SK-N-MC (cell line): ENCODE measurements at places on chromosomes 13 and 19.

- DNase-seq, result no peak
Measured at GRCh38 chr13:72109863-72110262, 242.9 kb upstream of the DACH1 start.

DNA sequence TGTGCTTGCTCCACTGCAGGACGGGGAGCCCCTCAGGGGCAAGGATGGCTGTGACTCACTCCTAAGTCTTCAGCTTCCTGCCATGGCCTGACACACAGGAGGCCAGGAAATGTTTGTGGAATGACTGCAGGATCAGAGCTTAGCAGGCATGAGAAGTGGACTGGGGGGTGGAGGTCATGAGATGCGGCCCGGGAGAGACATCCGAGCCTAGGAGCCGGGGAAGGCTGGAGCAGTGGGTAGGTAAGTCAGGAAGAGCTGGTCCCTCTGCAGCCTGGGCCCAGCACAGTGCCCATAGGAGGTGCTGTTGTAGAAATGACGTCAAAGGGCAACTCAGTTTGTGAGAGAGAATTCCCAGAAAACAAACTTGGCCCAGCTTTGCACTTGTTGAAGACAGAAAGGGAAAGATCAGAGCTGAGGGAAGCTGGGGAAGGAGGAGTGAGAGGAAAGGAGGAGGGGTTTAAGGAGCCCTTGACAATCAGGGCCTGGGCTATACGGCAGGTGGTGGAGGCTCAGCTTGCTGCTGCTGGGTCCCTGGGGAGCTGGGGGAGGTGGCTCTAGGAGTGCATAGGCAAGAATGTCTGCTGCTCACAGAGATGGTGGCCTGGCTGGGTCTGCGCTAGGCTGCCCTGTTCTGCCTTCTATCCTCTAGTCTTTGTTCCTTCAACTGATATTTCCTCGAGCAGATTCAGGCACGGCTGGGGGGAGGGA, 18.5 kb downstream of the POU2F2 start:
- DNase-seq, result no peak

GRCh38 chr13:109012115-109012514, 382.7 kb downstream of the MYO16 start:
- no peak for DNase-seq

DNA sequence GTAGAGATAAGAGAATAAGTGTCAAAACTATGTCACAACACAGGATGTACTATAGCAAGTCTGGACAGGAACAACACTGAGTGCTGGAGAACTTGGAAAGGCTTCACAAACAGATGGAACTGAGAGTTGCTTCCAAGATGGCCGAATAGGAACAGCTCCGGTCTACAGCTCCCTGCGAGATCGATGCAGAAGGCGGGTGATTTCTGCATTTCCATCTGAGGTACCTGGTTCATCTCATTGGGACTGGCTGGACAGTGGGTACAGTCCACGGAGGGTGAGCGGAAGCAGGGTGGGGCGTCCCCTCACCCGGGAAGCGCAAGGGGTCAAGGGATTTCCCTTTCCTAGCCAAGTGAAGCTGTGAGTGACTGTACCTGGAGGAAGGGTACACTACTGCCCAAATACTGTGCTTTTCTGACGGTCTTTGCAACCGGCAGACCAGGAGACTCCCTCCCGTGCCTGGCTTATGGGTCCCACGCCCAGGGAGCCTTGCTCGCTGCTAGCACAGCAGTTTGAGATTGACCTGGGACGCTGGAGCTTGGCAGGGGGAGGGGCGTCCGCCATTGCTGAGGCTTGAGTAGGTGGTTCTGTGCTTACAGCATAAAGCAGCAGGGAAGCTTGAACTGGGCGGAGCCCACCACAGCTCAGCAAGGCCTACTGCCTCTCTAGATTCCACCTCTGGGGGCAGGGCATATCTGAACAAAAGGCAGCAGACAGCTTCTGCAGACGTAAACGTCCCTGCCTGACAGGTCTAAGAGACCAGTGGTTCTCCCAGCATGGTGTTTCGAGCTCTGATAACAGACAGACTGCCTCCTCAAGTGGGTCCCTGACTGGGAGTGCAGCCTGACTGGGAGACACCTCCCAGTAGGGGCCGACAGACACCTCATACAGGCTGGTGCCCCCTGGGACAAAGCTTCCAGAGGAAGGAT, 46.0 kb downstream of the USP12 start:
- no peak for DNase-seq

DNA sequence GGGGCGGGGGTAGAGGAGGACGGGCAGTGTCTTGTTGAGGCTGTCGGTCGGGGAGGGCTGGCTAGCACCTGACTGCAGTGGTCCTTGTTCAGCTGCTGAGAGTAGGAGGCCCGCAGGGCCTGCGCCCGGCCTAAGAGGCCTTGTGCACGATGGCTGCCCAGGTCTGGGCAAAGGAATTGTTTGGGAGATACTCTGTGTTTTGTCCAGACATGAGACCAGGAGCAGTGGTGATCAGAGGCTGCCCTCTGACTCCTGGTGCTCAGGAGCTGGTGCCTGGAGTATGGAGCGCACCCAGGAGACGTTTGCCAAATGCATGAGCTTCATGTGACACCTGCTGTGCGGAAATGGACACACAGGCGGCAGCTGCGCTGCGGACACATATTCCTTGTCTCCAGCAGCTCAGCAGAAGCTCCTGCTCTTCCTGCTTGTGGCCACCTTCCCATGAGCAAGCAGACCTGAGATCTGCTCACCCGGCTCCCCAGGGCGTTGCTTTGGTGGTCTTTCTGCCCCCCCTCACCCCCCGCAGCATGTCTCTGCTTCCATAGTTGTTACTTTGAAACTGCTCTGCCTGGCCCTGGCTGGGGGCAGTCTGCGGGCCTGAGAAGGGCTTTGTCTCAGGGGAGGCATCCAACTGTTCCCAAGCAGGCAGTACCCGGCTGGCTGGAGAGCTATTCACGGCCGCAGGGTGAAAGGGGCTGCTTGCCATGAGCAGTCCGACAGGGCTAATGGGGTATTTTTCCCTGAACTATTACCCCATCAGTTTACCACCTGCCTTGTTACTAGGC, 163.9 kb downstream of the TEX29 start:
- DNase-seq, result no peak

DNA sequence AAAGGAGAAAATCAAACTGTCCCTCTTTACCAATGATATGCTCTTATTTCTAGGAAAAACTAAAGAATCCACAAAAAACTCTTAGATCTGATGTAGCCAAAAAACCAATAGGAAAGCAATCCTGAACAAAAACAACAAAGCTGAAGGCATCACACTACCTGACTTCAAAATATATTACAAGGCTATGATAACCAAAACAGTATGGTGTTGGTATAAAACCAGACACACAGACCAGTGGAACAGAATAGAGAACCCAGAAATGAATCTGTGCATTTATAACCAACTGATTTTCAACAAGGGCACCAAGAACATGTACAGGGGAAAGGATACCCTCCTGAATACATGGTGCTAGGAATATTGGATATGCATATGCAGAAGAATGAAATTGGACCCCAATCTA, 9.7 kb upstream of the ZNF546 start:
- no peak for DNase-seq

DNA sequence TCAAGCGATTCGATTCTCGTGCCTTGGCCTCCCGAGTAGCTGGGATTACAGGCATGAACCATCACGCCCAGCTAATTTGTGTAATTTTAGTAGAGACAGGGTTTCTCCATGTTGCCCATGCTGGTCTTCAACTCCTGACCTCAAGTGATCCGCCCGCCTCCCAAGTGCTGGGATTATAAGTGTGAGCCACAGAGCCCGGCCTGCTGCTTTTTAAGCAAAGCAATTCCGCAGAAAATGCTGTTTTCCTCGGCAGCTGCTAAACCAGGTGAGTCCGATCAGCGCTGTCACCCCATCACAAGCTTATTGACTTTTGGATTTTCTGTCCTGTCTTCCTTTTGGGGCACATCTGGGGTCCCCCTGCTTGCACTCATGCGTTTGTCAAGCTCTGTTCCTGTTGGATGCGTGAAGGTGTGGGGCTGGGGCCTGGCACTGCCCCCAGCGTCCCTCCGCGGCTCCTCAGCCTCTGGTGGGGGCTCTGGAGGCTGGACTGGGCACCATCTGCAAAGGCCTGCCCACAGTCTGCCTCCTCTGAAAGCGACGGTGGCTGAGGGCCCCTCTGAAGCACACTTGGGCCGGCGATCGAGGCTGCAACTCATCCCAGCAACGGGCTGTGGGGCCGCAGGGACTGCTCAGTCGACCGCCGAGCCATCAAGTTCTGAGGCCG, 25.7 kb downstream of the CEBPG start:
- DNase-seq, result no peak

DNA sequence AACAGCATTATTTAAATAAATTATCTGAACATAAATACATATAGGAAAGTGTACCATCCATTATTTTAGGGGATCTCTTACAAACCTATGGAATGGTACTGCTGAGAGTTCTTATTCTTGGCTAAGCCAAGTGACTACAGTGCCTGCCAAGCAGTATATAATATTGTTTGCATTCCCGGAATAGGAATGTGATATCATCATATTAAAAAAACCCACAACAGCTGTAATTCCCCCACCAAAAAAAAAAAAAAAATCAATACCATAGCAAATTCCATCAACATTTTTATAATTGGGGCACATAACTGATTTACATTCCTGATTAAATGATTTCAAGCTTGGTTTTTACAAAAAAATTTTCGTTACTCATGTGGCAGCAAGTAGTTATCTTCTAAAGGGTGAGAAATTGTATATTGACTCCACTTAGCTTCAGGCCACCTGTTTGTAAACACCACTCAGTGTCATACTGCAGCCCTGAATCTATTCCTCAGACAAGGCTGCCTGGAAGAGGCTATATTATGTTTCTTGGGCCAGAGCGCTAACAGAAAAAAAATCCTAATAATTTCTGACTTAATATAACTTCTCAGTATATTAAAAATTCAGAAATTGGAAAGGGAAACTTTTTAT, 278.1 kb downstream of the DNAJC15 start:
- DNase-seq, result no peak

DNA sequence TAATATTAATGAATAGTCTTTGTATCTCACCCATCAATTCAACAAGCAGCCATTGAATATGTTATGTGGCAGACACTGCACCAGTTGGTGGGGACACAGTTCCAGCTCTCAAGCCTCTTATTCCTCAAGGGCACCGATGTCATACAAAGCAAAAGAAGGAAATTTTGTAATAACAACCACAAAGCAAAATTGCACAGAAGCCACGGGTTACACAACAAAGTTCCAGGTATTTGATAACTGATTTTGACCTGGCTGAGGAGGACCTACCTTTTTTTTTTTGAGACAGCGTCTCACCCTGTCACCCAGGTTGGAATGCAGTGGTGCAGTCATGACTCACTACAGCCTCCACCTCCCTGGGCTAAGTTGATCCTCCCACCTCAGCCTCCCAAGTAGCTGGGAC, 266.7 kb downstream of the FOXO1 start:
- DNase-seq, result no peak

GRCh38 chr13:66009241-66009640, 1220.9 kb downstream of the PCDH9 start:
- no peak for DNase-seq

GRCh38 chr19:18769989-18770528, 21.0 kb downstream of the COMP start:
- no peak for DNase-seq
